Esophagus squamous epithelium (tissue), 5 donors: ENCODE measurements at places on chromosomes 2 and 18. TPM values are rescaled to one million over a fixed set of nuclear protein-coding genes. Genes with fewer than 3 reads are reported as not detected.

TXNDC2 gene
- total RNA-seq = not detected

CAPG gene
- 231 TPM for total RNA-seq

ANO7 gene
- not detected for total RNA-seq

GRCh38 chr2:32289165-32289999 is 11.7 kb downstream of the YIPF4 start:
- no peak for DNase-seq

DNA sequence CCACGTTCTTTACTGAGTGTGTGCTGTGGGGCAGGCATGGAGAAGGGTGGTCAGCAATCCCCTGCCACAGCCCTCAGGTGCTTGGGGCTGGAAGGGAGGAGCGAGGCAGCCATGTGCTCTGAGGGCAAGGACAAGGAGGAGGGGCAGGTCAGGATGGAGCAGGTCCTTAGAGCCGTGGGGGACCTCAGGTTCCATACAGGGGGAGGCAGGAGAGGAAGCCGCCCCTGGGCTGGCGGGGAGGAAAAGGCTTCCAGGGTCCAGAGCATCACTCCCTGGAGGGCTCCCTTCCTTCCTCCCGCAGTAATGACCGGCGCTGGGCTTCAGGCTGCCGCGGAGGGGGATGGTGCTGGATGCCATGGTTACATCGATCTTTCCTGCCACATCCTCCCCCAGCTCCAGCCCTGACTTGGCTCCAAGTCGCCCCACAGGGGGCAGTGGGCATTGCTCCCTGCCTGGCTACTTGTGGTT is 6.6 kb downstream of the GAREM2 start:
- DNase-seq = no peak

- no peak for DNase-seq
Observed at GRCh38 chr2:241910604-241911520, 41.3 kb downstream of the RTP5 start.

DNA sequence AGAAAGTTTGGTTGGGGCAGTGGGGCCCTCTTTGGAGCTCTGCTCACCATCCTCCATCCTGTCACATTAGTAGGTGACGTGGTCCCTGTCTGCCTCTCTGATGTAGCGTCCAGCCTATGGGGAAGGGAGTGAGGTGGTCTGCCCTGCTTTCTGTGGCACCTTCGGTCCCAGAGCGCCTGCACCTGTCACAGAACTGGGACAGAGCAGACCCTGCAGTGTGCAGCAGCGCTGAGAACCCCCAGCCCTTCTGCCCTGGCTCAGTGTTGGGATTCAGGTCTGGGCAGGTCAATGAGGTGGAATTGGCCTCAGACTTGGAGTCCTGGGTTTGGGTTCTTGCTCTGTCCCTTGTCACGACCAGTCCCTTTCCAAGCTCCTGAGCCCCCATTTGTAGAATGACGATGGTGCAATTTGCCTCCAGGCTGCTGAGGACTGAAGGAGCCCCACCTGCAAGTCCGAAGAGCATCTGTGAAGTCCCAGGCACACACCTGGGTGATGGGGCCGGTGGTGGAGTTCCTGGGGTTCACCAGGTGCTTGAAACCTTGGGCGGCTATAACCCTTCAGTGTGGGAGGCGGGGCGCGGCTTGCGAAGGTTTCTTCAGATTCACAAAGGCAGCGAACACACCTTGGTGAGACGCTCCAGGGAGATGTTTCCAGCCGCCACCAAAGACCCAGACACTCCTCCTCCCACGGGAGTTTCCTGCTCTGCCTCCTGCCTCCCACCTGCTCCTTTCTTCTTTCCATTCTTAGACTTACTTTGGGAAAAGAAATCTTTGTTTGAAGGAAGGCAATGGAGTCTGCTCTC is 265.4 kb upstream of the HDAC4 start:
- DNase-seq = no peak

- no peak for DNase-seq
Observed at GRCh38 chr18:49368876-49369440, 91.5 kb downstream of the DYM start.

DNA sequence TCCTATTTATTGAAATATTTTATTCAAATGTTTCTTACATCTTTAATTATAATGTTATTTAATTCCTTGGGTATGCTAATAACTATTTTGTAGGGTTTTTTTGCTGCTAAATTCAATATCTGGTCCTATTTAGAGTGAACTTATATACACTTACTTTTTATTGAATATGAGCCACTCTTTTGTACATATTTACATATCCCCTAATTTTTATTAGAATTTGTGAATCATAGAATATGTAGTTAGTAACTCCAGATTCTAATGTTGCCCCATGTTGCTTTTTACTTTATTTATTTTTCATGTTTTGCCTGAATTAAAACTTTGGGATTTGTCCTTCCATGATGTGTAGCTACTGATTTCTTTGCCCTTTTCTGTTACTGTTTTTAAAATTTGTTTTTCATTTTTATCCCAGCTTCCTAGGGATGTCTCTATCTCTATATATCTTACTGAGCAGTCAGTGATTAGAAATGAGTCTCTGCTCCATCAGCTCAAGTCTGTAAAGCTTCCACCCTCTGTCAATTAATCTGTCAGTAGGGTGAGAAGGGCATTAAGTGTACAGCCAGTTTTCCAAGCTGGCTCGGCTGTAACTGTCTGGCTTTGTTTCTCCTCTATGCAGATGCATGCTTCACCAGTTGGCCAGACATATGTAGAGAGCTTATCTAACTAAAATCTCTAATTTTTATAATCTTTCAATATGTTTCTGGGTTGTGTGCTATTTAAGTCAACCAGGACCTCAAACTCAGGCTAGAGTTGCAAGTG is 256.9 kb downstream of the CDH19 start:
- DNase-seq = no peak

- DNase-seq = peak; percentile 29
Observed at GRCh38 chr2:74119912-74120825, 27.5 kb downstream of the BOLA3 start.

DNA sequence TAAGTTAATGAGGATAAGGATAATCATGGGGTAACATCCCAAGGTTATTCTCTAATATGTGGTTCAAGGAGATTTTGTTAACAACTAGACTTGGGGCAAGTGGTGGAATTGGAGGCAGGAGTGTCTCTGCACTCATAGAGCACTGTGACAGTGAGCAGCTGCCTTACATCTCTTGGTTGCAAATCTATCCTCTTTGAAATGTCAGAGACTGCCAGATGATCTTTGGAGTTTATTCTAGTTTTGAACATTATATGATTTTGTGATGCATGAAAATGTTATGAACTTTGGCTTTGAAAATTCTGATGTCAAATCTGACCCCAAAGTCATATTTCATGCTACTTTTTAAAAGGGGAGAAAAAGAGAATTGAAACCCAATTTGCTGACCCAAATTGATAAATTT is 861.1 kb downstream of the CNTNAP5 start:
- no peak for DNase-seq

GRCh38 chr18:46080156-46080555 is 8.1 kb upstream of the PSTPIP2 start:
- DNase-seq = no peak

GRCh38 chr18:49234984-49235383 is 225.5 kb downstream of the DYM start:
- no peak for DNase-seq

DNA sequence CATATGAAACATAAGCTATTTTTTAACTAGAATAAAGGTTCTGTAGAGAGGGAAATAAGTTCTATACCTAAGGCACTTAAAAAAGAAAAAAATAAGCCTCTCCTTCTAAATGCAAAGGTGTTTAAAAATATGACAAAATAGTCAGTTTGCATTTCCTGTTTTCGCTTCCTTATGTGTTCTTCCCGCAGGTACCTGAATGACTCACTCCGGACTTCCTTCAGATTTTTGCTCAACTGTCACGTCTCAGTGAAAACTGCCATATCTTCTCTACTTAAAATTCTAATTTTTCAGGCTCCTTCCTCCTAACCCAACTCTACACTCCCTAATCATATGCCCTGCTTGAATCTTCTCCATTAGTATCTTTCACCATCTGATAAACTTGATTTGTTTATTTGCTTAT is 1333.1 kb downstream of the LRP1B start:
- DNase-seq = no peak

DNA sequence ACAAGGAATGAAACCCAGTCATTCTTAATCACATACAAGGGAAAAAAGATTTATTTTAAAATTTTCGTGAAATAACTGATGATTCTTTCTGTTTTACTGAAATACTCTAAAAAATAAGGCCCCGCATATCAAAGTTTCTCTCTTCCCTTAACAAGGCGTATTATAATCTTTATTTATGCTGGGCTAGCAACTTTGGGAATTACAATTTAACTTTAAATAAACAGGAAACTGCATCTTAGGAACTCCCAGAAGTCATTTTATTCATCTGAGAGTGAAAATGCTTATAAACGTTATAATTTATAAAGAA is 166.7 kb downstream of the TCF4 start:
- no peak for DNase-seq

DNA sequence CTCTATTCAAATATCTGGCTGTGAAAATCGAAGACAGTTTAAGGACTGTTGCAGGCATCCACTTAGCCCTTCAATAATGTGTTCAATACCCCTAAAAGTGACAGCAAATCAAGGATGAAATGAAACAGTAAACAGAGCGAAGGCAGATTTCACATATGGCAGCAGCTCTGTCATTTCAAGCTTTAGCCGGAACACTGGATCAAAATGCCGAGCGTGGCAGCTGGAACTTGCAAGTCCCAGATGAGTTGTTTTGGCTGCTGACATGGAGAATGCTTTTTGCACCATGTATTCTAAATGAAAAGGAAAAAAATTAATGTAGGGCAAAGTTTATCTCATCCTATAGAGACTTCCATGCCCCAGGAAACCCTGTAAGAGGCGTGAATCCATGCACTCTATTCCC is 18.0 kb downstream of the LRRC30 start:
- DNase-seq = no peak

DNA sequence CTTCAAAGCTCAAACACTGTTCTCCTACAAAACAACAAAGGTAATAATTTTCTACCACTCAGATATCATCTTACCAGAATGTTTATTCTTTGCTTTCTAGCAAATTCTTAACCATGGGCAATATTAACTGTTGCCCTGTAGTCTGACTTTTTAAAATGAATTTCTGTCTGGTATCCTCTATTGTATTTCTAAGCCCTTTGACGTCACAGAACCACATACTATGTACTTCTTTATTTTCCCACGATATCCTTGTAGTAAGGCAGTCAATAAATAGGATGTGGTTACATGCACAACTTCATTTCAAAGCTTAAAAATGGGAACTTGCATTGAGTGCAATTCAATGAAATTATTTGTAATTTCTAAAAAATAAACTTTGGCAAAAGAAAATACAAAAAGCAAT is 58.7 kb downstream of the THADA start:
- DNase-seq = no peak

DNA sequence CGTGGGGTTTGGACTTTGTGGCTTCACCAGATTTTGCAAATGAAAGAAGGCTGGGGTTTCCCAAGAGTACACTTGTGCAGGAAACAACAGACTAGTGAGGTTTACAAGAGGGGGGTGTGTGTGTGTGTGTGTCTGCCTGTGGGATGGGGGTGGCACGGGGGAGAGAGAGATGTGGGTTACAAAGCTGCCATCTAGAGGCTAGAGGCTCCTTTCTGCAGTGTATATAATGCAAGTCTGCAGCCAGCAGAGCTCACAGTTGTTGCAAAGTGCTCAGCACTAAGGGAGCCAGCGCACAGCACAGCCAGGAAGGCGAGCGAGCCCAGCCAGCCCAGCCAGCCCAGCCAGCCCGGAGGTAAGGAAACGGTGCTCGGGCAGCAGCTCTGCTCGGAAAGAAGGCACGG is at the start of gene ACKR3:
Gene ACKR3 (plus strand): TSS at position 253 of the 401 bp plus-strand sequence. CDS start 10,641 bp downstream, outside the sequence.
- peak; percentile 51 for DNase-seq

DNA sequence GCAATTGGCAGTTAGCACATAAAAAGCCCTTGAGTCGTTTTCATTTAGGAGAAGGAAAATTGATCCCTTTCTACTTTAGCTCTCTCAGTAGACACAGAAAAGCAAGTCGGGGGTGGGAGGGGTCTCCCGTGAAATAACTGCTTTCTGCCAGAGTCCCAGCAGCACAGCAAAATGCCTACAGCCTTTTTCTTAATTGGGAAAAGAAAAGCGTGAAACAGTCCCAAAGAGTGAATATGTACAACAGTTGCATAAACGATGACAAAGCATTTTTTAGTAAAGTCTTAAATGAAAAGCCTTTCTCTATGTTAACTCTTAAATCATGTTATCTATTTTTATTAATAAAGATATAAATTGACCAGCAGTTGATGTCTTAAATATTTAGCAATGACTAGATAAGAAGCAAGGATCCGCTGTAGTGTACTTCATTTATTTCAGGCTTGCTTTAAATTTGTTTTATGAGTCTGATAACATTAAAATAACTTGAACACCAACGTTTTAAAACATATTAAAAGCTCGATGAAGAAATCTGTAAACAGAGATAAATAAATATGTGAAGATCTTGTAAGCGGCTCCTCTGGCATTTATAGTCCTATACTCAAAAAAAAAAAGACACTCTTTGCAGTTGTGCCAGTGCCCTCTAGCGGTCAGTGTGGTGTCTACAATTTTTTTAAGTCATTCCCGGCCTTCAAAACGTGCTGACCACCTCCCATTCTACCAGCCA is 42.3 kb upstream of the ATIC start:
- DNase-seq = no peak

DNA sequence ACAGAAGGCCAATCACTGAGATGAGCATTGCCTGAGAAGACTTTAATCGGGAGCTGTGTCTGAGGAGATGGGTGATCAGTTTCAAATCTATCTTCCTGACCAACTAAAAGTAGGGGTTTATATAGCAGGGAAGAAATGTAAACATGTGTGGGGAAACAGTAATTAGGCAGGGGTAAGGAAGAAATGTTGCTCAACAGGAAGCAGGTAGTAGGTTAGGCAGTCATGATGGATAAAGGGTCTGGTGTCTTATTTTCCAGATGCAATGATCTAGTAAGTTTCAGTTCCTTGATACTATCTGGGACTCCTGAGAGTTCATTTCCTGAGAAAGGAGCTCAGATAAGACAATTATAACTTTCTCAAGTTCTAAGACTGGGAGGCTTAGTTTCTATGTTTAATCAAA is 33.8 kb upstream of the DNAJC10 start:
- DNase-seq = no peak

GRCh38 chr18:79093986-79094385 is 24.8 kb downstream of the ATP9B start:
- DNase-seq = no peak

DNA sequence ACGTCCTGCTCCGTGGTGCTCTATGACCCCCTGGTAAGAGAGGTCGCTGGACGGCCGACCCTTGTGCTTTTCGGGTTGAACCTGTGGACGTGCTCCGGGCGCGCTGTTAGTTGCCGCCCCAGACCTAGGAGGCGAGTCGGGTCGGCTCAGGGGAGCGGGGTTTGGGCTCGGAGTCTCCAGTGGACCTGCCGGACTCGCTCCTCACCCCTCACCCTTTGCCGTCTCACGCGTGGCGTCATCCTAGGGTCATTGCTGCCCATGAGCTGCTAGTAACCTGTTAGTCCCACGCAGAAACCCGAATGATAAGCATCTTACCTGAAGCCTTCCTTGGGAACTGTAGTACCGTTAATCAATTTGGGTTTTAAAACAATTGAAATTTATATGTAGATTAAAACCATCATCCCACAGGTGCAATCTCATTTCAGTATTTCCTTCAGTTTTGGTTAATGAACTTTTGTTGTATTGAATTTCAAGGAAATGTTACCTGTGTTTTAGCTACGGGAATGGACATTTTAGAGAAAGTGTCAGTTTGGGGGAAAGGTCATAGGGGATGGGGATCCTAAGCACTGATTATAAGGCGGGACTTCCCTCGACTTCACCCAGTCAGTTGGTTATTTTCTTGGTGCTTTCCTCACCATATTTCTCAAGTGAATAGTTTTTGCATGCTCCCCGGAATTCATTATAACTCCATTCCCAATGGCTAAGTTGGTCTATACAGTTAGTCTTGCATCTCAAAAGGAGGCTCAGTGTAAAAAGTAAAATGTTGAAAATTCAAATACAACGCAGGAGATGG is 536 bp downstream of the ELP2 start:
- DNase-seq = no peak

- no peak for DNase-seq
Observed at GRCh38 chr2:206154197-206154596, 5.0 kb downstream of the NDUFS1 start.
